ENCODE measurements at places on chromosomes 2 and 18.

DNA sequence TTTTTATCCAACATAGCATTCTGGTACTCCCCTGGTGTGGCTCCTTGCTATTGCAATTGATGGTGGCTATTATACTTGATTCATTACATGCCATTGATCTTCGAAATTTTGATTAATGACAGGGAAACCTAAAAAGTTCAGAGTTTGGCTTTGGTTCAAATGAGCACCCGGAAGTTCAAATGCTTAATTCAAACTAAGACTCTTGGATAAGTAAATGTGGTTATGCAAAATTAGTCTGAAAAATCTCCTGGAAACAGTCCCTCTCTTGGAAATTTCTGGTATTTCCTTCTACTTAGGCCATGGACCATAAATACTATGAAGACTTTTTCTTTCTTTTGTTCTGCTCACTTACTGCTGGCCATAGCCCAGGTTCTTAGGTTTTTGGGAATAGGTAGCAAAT is 65.3 kb upstream of the SMIM21 start:
- no peak for DNase-seq

DNA sequence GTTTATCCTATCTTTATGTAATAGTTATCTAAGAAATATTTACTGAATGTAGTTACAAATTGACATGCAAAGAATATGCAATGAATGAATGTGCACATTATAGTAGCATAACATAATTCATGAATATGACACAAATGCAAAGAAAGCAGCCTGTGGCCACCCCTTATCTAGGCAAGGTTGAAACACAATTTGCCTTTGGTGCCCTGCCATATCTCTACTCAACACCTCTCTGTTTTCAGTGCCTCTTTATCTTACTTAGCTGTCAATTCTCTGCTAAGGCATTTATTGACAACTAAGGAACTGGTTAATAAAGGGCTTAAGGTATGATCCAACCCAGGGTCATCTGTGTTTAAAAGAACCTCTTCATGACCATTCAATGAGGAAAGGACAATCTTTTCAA is 18.9 kb downstream of the REV1 start:
- no peak for DNase-seq

DNA sequence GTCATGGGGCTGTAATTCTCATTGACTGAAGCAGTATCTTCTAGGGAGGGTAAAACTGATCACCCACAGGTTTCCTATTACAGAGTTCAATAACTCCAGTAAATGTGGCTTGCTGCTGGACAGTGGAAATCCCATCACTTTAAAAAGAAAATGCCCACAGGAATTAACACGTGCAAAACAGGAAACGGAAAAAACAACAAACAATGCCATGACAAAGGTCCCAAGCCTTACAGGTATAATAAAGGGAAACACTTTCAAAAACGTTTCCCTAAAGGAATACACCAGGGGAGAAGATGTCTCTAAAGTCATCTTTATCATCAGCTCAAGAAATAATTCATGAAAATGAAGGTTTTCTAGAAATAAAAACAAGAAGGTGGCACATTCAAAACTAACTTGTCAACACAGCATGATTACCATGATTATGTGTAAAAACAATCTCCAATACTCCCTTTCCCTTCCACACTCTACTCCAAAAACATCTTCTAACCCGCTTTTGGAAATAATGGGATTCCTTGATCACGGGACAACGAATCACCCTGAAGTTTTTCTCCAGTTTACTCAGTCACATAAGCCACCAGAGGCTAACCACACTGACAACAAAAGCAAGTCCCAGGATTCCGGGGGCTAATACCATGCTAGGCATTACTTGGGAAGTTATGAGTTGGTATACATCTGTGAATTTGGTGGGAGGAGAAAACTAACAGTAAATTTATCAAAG is 167.9 kb downstream of the TCF4 start:
- DNase-seq: no peak

DNA sequence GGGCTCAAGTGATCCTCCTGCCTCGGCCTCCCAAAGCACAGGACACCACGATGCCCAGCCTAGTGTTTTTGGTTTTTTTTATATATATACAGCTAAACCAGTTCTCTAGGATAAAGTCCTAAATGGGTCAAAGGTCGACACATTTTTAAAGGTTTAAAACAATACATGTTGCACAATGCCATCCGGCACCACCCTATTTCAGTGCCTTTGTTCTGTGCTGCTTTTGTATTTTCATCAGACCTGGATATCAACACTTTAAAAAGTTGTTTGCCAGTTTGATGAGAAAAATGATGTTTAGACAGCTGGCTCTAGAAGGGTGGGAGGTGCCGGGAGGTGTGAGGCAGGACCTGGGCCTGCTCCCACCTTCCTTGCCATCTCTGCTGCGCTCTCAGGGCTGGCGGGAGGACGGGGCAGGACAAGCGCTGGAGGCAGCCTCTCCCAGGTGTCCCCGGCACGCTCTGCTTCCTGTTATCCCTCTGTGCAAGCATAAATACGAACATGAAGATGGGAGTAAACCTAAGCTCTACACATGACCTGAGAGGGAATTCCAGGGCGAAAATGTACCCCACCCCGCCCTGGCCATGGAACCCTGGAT is 103.7 kb downstream of the HS6ST1 start:
- no peak for DNase-seq

DNA sequence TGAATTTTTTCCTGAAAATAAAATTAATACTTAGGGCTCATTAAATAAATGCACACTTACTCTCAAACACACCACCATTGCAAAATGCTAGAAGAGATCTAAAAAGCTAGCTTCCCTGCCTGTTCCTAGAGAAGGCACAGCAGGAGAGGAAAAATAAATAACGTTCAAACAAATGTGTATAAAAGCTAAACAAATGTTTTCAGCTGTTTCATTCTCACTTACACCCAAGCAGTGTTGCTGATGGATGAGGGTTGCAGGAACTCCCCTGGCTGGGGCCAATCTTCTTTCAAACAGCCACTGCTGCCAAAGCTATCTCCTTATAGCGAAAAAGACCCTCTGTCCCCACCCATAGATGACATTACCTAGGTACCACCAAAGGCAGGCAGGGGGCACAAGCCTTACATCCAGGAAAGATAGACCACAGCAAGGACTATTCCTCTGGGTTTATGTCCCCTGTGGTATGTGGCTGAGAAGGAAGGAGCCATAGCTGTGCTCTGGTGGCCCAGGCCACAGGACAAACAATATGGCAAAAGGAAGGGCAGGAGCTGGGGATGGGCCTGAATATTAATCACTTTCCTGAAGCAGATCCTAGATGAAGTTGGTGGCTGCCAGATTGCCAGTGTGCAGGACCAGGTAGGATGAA is 214.6 kb downstream of the TTC32 start:
- no peak for DNase-seq

- no peak for DNase-seq
Observed at GRCh38 chr2:112487444-112487961, 5.5 kb downstream of the TTL start.

GRCh38 chr18:36567800-36568199 is 261.0 kb downstream of the TPGS2 start:
- DNase-seq: no peak

GRCh38 chr2:111116011-111116746 is 4.5 kb upstream of the BCL2L11 start:
- DNase-seq: no peak

GRCh38 chr2:168713325-168713724 is 89.1 kb upstream of the NOSTRIN start:
- no peak for DNase-seq

All from activated effector memory CD4-positive, alpha-beta T cell treated with anti-CD3 and anti-CD28 coated beads, Interleukin-2, amount 50 U/mL, for 16 hours (primary cell).